ENCODE measurements at places on chromosomes 16 and 17.

DNA sequence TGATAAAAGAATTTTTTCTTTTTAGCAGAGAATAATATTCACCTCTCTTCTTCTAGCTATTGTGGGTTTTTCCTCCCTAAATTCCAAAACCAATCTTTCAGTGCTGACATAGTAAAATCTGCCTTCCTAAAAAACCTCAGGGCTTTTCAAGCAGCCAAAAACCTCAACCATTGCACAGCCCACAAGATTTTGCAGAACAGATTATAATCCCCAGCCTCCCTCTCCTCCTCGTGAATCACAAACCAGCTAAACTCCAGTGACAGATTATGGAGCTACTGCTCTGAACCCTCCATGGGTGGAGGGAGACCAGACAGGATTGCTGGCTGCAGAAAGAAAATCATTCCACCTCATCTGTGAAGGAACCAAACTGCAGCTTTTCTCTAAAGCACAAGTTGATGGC, 341.6 kb downstream of the SOX9 start:
- DNase-seq = no peak

DNA sequence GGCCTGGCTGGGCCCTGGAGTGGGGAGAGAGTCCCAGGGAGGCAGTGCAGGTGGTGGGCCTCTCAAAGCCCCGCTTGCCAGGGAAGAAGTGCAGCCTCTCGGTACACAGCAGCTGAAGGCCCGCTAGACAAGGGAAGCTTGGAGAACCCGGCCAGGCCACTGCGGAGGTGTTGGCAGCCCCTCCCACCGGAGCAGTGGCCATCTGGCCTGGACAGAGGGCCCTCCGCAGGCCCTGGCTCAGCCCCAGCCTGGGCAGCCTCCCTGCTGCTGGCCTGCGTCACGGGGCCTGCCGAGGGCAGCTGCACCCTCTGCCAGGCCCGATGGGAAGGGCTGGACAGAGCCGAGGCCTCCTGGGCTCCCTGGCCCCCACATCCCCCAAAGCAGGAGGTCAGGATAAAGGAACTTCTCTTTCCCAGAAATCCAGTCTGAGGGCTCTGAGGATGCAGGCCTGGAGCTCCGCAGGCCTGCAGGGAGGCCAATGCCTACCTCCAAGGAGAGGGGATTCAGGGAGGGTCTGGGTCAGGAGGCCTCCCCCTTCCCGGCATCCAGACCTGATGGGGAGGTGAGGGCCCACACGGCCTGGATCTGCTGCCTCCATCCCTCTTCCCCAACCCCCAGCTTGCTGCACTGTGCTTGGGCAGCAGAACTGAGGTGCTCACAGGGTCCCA, 4.3 kb downstream of the SPPL2C start:
- DNase-seq = no peak

DNA sequence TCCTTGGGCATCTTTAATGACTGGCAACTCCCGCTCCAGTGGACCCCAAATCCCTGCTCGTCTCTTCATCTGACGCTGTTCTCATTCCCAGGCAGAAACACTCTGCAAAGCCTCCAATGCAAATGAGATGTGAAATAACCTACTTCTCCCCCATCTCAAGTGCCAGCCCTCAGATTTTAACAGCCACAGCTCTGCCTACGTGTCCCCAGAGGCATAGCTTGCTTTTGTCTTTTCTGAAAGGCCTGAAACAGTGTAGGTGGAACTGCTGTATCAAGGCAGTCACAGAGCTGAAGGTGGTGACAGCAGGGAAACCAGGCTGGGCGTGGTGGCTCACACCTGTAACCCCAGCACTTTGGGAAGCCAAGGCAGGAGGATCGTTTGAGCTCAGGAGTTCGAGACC, 14.7 kb downstream of the RPH3AL start:
- DNase-seq = no peak

GRCh38 chr16:81630635-81631031, 148.5 kb upstream of the PLCG2 start:
- no peak for DNase-seq

- no peak for DNase-seq
These were observed 31.9 kb downstream of the PLCG2 start for GRCh38 chr16:81810894-81811538.

GRCh38 chr16:67593288-67593687, 31.0 kb downstream of the CTCF start:
- DNase-seq = no peak

DNA sequence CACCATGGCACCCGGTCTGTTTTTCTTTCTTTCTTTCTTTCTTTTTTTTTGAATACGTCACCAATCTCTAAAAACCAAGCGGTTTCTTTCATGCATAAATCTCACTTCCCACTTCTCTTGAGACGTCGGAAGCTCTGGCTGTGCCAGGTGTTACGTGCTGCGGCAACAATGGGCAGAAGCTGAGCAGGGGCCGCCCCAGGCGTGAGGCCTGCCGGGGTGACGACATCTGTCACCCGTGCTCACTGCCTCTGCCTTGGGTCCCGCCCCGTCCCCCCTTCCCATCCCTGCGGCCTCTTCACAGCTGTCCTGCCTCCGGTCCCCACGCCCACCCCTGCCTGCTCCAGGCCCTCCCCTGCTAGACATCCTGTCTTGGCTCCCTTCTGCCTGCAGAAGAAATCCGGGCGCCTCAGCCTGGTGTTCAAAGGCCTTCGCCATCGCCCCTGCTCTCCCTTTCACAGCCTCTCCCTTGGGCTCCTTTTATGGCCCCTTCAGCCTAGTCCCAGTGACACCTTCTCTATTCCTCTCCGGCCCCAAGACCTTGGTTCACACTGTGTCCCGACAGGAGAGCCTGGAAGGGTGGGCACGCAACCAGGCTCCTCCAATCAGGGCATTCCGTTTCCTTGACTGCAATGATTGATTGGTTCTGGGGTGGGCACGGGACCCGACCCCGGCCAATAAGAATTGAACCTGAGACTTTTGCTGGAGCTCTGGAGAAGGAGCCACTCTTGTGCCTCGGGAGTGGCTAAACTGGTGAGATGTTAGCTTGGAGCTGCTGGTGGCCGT, 4.8 kb downstream of the P2RX1 start:
- DNase-seq = peak; percentile 71

- DNase-seq = no peak
These were observed 41.8 kb upstream of the AMZ2 start for GRCh38 chr17:68205808-68206720.

DNA sequence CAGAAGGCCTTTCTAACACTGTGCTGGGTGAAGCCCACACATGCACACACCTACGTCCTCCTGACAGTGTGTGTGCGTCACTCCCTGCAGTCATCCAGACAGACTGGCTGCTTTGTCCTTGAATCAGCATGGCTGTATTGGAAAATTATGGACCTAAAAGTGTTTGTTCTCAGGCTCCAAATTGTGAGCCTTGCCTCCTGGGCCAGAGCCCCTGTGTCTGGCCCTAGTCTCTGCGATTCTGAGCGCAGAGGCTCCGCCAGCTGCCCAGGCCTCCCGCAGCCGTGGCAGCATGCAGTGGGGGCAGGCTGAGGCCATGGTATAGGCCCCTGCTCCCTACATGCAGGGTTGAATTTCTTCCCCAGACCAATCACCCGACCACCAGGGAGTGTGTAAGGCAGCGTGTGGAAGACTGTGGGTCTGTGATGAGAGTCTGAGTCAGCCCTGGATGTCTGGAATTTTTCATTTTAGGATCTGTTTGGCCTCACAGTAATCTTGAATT, 166.9 kb downstream of the LGALS9B start:
- no peak for DNase-seq

DNA sequence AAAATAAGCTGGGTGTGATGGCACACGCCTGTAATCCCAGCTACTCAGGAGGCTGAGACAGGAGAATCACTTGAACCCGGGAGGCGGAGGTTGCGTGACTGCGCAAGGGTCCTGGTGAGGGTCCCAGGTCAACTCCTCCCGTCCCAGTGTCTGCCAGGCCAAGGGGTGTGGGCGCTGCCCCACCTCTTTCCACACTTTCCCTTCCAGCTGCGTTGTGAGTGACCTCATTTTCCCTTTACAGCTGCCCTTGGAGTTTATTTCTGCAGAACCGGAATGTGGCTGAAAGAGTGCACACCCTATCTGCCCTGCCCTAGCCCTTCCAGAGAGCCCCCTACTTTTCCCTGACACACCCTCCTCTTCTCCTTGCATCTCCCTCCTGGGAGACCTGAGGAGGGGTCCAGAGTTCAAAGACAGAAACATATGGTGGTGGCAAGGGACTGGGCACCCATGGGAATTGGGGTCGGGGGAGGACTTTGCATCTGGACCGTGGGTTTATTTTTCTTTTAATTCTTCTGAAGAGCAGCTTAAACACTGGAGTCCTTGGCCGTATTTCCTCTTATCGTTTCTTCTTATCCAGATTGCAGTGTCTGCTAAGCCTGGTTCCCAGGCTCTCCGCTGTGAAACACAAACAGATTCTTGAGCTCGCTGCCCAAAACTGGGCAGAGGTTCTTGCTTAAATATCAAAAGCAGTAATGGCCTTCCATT, 20.9 kb downstream of the MRC2 start:
- no peak for DNase-seq

DNA sequence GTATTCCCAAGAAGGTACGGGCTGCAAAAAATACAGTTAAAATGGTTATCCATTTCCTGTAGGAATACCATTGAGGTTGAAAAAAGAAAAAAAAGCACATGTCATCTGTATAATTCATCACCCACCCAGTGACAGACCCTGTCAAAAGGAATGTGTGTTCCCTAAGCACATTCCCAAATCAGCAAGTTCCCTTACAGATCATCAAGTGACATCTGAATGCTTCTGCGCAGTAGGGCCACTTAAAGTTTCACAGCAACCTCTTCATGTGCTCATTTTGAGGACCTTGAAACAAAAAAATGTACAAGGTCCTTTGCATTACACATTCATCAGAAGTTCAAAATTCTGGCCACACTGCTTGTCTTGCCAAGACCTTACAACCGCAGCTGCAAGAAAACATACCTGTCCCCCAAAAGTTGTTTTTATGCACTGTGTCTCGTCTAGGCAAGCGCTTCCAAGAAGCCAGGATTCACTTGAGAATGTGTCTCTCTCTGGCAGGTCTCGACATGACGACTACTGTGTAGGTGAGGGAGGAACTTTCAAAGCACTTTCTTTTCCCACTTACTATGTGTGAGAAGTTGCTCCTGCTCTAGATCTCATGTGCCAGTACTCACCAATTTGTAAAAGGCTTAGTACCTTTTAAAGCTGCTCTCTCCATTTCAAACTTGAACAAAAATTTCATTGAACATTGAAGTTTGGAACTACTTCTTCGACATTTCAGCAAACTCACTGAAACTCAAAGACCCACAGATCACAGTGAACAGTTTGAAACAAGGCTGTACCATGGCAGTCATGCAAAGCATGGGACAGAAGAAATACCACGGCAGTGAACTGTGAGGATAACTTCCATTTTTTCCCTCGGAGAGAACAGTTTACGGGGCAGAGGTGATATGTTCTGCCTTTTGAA, 4.3 kb upstream of the POLG2 start:
- peak; percentile 16 for DNase-seq

DNA sequence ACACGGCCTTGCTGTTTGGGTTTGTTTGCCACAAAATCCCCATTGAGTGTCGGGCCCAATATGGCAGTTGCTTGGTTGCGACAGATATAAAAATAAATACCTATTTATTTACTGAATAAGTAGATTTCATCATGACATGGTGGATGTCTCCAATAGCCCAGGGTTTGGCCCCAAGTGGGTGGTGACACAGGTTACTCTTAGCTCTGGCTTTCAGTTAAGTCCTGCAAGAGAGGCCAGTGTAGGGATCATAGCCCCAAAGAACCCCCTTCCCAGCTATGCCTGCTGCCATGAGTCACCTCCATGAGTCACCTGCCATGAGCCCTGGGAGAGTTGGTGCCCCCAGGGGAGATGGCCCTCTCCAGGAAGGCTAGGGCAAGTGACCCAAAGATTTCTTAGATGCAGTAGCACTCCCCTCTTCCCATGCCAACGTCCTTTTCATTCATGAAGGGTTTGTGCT, 78.7 kb upstream of the LGALS9 start:
- DNase-seq = no peak

DNA sequence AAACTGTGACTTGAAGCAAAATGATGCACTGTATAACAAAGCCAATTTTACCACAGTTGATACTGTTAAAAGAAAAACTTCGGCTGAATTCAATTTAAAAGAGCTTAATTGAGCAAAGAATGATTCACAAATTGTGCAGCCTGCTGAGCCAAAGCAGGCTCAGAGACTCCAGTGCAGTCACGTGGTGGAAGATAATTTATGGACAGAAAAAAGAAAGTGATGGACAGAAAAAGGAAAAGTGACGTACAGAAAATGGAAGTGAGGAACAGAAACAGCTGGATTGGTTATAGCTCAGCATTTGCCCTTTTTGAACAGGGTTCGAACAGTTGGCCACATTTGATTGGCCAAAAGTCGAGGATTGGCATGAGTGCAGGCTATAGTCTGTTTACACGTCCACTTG, 25.7 kb downstream of the ZSWIM7 start:
- no peak for DNase-seq

- DNase-seq = no peak
These were observed 6.9 kb downstream of the WIPI1 start for GRCh38 chr17:68450391-68450790.

GRCh38 chr16:75588716-75589115, 22.5 kb downstream of the GABARAPL2 start:
- no peak for DNase-seq

GRCh38 chr16:3938471-3938842, 57.9 kb upstream of the CREBBP start:
- no peak for DNase-seq

- DNase-seq = no peak
These were observed 322.8 kb upstream of the ASIC2 start for GRCh38 chr17:33615861-33616260.

- no peak for DNase-seq
These were observed 244.1 kb upstream of the MAF start for GRCh38 chr16:79844603-79845002.

DNA sequence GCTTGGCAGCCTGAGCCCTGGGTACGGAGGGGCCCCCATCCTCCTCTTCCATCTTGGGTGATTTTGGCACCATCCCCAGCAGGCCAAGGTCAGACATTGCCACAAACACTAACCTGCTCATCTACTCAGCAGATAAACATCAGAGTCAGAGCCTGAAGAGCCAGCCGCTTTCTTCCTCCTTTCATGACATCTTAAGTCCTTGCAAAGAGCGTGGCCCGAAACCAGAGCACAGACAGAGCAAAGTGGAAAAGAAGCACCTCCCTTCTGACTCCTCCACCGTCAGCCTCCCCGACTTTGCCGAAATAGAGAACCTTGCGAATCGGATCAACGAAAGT, 60.4 kb upstream of the RPH3AL start:
- DNase-seq = no peak

GRCh38 chr17:78529871-78530670, 47.1 kb downstream of the DNAH17 start:
- DNase-seq = no peak

- DNase-seq = peak; percentile 55
These were observed 8.5 kb downstream of the CHTF8 start for GRCh38 chr16:69123910-69124309.

DNA sequence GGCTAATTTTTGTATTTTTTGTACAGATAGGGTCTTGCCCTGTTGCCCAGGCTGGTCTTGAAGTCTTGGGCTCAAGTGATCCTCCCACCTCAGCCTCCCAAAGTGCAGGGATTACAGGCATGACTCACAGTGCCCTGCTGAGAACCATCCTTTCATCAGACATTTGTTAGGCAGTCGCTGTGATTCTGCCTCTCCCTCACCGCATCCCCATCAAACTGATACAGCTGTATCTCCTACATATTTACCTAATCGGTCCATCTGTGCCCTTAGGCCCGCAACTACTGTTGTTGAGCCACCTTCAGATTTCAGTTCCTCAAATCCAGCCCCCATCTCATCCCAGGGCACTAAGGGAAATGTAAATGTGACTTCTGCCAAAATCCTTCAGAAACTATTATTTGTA, 2.0 kb upstream of the SLC43A2 start:
- DNase-seq = no peak

GRCh38 chr16:30040221-30040620, 9.2 kb upstream of the TLCD3B start:
- DNase-seq = no peak

GRCh38 chr16:24839347-24839972, 6.3 kb upstream of the SLC5A11 start:
- no peak for DNase-seq
